ENCODE measurements at places on chromosomes 13 and 19.

GRCh38 chr13:98890186-98890585 is 87.7 kb downstream of the DOCK9 start:
- DNase-seq = no peak

- DNase-seq = peak; percentile 19
Observed at GRCh38 chr19:10230173-10230860, 814 bp downstream of the S1PR2 start.

DNA sequence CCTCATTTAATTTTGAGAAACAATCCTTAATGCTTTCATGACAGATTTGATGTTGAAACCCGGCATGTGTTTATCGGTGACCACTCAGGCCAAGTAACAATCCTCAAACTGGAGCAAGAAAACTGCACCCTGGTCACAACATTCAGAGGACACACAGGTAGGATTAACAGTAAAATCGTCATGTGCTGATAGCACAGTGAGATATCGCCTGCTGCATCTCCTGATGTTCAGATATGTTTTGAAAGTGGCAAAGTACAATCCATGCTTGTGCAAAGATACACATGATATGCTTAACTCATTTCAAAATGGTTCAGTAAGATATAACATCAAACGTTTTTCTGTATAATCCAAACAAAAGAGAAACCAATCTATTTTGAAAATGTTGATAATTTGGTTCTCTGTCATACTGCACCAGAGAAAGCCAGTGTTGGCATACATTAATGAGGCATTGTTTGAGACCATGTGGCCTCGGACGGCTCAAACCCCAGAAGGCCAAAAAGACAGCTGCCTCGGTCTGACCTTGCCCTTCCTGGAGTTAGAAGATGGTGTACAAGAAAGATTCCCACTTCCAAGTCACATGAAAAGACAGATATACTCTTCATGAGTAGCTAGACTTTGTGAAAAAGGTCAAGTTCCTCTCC is 76.2 kb downstream of the DHRS12 start:
- DNase-seq = no peak

GRCh38 chr19:1503089-1503924 is 9.5 kb downstream of the ADAMTSL5 start:
- peak; percentile 59 for DNase-seq

DNA sequence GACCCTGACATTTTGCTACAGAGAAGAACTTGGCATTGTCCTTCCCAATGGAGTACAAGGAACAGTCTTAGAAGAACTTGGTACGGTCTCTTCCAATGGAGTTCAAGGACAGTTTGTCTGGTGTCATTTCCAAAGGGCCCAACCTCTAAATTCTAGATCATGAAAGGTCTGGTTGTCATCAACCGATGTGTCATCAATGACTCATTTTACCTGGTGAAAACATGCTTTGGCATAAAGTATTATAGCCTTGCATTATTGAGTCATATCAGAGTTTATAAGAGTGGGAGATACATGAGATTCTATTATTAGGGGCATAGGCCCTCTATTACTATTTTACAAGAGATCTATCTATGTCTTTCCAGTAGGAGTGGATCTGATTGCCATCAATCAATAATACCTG is 4.3 kb downstream of the CYP2B6 start:
- no peak for DNase-seq

GRCh38 chr13:33707449-33707848 is 110.5 kb upstream of the RFC3 start:
- DNase-seq = no peak

- no peak for DNase-seq
Observed at GRCh38 chr13:39836038-39836437, 180.6 kb downstream of the COG6 start.

GRCh38 chr13:22103046-22104027 is 432.5 kb downstream of the FGF9 start:
- no peak for DNase-seq

DNA sequence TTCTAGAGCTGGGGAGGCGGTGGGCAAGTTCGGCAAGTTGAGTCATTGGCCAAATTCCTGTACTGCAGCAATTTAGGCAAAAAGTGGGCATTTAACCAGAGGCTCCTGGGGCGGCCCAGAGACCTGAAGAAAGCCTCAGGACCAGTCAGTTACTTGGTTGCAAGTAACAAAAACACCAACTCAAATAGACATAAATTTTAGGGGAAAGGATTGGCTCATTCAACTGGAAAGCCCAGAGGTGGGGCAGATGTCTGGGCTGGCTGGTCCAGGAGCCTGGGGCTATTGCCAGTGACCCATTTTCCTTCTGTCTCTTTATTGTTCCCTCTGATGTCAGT is 97.1 kb downstream of the SIPA1L3 start:
- DNase-seq = no peak

DNA sequence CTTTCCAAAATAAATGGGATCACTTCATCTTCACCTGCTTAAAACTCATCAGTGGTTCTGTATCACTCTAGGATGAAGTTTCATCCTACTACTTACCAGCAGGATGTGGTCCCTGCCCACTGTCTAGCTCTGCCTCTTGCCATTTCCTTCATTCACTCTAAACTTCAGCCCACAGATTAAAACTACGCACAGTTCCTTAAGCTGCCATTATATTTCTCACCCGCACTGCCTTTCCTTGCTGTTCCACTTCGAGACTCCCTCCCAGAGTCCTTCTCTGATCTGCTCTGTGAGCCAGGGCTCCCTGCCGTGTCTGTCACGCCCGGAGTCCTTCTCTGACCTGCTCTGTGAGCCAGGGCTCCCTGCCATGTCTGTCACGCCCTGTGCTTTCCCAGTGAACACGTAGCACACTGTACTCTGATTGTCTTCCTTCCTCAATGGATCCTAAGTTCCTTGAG is 52.0 kb upstream of the NPAS1 start:
- no peak for DNase-seq

DNA sequence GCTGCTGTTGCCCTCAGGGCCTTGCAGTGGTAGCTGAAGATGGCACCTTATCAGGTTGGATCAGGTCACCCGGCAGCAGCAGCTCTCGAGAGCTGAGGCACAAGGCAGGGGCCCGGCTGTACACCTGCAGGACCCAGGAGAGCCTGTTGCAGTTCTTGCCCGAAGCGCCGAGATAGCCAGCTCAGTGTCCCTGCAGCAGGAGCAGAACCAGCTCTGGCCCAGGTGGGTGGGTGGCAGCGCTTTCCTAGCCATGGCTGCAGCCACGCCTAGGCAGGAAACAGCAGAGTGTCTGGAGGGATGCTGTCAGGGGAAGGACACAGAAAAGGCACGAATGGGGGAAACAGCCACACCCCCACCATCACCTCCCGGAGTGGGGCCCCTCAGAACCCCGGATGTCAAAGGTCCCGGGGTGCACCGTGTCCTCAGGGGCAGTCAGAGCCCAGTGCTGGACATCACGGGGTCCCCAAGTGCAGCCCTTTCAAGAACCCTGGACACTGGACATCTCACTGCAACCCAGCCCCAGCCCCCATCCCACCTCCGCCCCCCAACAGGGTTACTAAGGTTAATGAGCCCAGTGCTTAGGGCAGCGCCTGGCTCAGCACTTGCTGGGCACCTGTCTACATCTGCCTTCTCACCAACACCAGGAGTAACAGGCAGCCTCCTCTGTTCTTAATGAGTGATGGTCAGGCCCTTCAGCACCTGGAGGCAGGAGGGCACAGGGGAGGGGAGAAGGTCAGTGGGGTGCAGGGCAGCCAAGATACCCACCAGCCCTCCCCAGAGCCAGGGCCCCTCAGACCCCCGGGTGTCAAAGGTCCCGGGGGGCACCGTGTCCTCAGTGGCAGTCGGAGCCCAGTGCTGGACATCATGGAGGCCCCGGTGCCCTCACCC is 8.7 kb downstream of the ACP4 start:
- no peak for DNase-seq

Data from stimulated activated CD8-positive, alpha-beta memory T cell treated with anti-CD3 and anti-CD28 coated beads, Interleukin-15, amount 100 ng/mL, for 24 hours (primary cell).